ENCODE measurements at places on chromosomes 16 and 17. TPM values are rescaled to one million over a fixed set of nuclear protein-coding genes. Genes with fewer than 3 reads are reported as not detected.

Gene OR3A3
- total RNA-seq: not detected

Gene OR4D2
- total RNA-seq: not detected

Gene SEPTIN12
- total RNA-seq: not detected

Gene CSH1
- not detected for total RNA-seq

Gene MT1E
- total RNA-seq: 99.9 TPM

Gene TP53TG3B
- not detected for total RNA-seq

Gene CA10
- 0.26 TPM for total RNA-seq

Gene CD300LF
- not detected for total RNA-seq

Gene DNAAF8
- total RNA-seq: under 0.01 TPM

DNA sequence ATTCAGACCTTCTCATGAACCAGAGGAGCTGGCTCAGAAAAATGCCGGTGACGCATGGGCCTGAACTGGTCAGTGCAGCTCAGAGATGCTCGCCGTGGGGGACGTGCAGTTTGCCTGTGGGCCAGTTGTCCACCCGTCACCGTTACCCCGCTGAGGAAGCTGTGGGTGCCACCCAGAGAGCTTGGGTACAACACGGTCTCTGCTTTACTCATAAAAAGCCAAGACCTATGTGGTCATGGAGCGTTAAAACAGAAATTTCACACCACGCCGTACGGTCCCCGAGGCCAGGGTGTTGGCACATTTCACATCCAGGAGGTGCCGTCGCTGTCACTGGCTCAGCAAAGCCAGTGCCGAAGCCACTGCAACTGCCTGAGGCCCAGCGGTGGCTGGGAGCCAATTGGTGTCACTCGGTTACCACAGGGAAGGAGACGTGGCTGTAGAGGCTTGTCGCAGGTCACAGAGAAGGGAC lies 120.9 kb downstream of the METRNL start:
- DNase-seq: peak; percentile 71

DNA sequence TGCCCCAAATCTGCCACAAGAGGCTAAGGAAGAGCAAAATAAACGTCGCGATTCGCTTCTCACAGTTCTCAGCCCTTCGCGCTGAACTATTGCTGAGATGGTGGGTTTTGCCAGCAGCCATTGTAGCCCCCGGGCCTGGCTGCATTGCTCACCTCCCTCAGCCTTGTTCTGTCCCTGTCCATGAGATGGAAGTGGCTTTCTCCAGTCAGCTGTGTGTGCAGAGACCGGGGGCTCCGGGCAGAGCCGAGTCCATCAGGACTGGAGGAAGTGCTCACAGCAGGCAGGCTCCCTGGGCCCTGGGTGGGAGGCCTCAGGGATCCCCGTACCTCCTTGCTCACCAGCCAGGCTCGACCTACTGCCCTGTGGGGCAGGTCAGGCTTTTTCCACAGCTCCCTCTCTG lies 27.6 kb upstream of the CAPN15 start:
- no peak for DNase-seq

DNA sequence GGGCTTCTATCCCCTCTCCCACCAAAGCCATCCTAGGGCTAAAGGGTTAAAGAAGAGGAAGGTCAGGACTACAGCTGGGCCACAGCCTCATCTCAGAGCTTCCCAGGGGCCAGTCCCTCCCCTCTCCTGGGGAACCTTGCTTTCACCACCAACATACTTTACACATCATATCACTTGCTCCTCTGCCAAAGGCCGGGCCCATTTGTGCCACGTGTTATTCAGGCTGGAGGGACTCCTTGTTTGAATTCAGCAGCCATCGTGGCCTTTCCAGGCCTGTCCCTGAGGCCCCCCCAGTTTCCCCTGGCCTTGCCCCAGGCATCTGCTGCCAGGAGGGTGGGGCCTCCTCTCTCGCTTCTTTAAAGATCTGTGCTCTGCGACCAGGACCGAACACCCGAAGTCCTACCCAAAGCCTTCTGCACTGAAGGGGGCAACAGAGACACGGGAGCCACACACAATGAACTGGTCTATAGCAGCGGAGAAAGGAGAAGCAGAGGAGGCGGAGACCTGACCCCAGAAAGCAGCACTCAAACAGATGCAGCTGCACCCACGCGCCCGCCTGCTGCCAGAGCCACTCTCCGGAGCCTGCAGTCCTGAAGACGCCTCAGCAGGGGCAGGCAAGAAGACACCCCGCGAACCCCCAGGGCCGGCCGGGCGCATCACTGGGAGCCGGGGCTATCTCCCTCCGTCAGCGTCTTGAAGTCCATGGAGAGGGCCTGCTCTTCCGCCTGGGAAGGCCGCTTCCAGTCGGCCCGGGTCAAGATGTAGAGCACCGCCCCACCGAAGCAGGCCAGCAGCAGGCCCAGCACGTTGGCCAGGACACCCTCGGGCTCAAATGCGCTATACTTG lies 12.1 kb downstream of the CYB561 start:
- DNase-seq: peak; percentile 78

DNA sequence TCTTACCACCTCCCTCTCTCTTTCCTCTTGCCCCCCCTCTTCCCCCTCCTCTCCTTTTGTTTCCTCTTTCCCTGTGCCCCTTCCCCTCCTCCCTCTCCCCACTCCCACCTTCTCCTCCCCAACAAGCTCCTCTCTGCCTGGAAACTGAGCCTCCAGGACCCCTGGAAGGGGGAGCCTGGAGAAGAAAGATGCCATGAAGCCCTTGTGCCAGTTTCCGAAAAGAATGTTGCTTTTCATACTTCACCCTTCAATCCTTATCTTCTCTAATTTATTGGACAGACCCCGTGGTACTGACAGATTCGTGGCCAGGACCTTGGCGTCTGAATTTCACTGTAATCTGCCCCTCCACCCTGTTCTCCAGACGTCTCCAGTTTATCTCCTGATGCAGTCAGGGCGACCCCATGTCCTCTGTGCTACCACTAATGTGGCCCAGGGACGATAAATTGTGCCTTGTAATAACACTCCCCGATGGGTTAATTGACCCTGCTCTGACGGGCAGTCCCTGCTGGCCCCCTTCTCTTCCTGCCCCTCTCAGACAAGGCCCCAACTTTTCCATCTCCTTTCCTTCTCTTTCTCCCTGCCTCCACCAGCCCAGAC lies 138.4 kb upstream of the GSE1 start:
- no peak for DNase-seq

GRCh38 chr16:5386989-5387388 lies 289.4 kb upstream of the EEF2KMT start:
- DNase-seq: no peak

GRCh38 chr16:89018282-89019158 lies 41.5 kb upstream of the CBFA2T3 start:
- no peak for DNase-seq

- DNase-seq: no peak
Measured at GRCh38 chr17:13646969-13647542, 45.3 kb upstream of the HS3ST3A1 start.

DNA sequence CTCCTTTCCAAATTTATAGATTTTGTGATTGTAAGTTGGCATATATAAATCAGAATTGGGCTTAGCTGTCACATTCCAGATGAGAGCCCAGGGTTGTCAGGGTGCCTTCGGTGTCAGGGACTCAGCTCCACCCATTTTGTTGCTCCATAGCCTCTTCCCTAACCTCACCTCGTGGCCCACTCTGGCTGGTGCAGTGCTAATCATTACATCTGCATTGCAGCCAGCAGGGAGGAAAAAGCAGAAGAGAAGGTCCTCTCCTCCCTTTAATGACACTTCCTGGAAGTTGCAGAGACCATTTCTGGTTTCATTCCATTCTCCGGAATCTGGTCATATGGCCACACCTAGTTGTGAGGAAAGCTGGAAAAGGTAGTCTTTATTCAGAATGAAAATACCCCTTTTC lies 113.3 kb downstream of the CCT6B start:
- DNase-seq: no peak

DNA sequence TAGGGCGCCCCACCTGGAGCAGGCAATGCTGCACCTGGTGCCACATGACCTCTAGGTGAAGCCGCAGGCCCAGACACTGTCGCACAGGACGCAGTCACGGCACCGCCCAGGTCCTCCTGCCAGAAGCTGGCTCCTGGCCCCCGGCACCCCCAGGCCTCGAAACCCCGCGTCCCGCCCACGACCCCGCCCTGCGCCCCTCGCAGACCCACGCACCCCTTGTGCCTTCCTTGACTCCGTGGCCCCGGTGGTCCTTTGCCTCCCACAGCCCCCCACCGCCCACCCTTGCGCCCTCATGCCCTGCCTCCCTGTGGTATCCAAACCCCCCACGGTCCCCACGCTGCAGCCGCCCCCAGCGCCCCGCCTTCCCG lies 6.3 kb upstream of the C1QTNF8 start:
- DNase-seq: no peak

- no peak for DNase-seq
Measured at GRCh38 chr17:37130984-37131446, 182.3 kb downstream of the AATF start.

GRCh38 chr16:48511071-48511540 lies 98.9 kb downstream of the N4BP1 start:
- no peak for DNase-seq

- DNase-seq: no peak
Measured at GRCh38 chr17:58997756-58998553, 108.7 kb downstream of the TRIM37 start.

DNA sequence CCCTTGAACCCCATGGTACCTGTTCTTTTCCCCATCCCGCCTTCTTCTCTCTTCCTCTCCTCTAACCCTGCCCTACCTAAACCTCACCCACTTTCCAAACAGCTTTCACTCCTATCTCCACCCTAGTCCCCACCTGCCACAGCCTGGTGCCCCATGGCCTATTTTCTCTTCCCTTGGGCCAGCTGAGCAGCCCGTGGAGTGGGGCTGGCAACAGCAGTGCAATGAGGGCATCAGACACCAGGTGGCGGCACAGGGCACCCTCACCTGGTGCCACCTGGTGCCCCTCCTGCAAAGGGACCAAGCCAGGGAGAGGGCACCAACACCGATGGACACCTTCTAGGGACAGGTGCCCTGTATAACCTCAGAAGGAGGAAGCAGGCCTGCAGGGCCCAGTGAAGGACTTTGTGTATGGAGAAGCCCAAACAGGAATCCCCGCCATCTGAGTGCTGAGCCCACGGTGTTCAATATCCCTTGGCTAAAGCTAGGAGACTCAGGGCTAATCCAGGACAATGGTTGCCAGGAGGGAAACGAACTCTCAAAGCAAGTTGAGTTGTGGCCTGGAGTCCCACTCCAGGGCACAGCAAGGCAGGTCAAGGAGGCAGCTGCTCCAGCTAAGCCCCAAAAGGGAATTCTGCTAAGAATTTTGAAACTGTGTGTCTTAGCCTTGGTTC lies 4.0 kb upstream of the ABCC3 start:
- DNase-seq: peak; percentile 88
